ENCODE measurements at places on chromosomes 13 and 19.

DNA sequence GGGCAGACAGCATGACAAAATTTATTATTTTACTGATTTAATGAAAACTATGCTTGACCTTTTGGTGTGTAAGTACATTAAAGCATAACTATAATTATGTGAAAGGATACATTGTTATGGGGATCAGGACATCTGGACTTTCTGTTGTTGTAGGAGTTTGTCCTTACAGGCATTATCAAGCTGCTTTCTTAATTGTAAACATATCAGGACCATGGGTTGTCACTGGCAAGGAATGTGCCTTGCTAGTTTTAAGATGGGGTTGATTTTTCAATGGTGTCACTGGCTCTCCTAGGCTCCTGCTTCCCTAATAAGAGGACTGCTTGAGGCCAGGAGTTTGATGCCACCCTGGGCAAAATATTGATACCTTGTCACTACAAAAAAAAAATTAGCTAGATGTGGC is 32.6 kb downstream of the KBTBD6 start:
- no peak for DNase-seq

GRCh38 chr19:31352296-31352781 is 3.1 kb upstream of the TSHZ3 start:
- no peak for DNase-seq

GRCh38 chr13:30159446-30159839 is 147.9 kb downstream of the KATNAL1 start:
- DNase-seq: peak; percentile 36

DNA sequence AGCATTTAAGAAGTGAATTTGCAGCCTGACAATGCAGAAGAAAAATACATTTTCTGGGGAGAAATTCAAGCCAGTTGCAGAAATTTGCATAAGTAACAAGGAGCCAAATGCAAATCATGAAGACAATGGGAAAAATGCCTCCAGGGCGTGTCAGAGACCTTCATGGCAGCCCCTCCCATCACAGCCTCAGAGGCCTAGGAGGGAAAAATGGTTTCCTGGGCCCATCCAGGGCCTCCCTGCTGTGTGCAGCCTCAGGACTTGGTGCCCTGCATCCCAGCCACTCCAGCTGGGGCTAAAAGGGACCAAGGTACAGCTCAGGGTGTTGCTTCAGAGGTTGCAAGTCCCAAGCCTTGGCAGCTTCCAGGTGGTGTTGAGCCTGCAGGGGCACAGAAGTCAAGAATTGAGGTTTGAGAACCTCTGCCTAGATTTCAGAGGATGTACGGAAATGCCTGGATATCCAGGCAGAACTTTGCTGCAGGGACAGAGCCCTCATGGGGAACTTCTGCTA is 16.7 kb upstream of the ITM2B start:
- DNase-seq: no peak

- DNase-seq: no peak
These were observed 63.4 kb downstream of the MLLT1 start for GRCh38 chr19:6216236-6216995.

GRCh38 chr13:113404723-113405471 is 41.0 kb upstream of the GRTP1 start:
- no peak for DNase-seq

DNA sequence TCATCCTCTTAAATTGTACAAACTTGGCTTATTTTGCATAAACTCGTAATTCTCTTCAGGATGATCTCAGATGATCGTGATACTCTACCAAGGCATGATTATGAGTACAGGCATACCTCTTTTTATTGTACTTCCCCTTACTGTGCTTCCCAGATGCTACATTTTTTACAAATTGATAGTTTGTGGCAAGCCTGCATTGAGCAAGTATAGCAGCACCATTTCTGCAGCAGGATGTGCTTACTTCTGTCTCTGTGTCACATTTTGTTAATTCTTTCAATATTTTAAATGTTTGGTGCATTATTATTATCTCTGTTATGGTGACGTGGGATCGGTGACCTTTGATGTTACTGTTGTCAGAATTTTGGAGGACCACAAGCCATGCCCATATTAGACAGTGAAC is 752.3 kb downstream of the PCDH9 start:
- DNase-seq: no peak

- no peak for DNase-seq
These were observed 33.9 kb upstream of the KLF2 start for GRCh38 chr19:16290692-16291091.

GRCh38 chr13:77042566-77043177 is 15.7 kb upstream of the FBXL3 start:
- DNase-seq: no peak

- DNase-seq: no peak
These were observed 347 bp upstream of the CLDN10 start for GRCh38 chr13:95552208-95552538.

DNA sequence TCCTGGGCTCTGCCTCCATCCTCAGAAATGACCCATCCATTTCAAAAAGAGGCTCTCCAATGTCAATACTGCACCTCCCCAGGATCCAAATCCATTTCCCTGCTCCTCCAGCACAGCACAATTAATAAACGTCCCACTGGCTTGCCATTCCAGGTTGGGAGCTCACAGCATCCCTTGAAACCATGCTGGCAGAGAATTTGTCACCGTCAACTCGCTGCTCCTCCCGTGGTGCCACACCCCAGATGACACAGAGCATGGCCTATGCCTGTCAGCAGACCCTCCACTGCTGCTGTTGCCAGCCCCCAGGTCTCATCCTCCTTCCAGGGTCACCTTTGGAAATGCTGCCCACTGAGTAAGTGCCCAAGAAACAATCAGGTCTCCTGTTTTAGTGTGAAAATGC is 53.0 kb upstream of the UQCRFS1 start:
- DNase-seq: no peak

GRCh38 chr19:43934055-43934984 is 762 bp downstream of the ZNF45 start:
- DNase-seq: no peak

- no peak for DNase-seq
These were observed 800 bp downstream of the ELL start for GRCh38 chr19:18520848-18521691.

DNA sequence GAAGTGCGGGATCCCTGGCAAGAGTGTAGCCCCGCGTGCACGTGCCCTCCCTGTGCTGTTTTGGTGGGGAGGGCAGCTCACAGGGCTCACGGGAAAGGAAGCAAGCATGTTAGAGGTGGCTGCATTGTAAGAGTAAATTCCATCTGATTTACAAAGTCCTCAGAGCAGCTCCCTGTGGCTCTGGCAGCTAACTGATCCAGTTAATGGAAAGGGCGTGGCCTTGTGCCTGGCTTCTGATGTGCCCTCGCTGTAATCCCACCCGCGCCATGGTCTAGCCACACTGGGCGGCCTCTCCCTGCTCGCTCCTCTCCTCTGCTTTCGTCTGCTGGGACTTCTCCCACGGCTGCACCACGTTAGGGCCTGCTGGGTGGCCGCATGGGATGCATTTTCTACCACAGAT is 258.5 kb downstream of the FGF9 start:
- DNase-seq: no peak

- peak; percentile 33 for DNase-seq
These were observed 1.8 kb downstream of the GADD45B start for GRCh38 chr19:2477732-2478191.

DNA sequence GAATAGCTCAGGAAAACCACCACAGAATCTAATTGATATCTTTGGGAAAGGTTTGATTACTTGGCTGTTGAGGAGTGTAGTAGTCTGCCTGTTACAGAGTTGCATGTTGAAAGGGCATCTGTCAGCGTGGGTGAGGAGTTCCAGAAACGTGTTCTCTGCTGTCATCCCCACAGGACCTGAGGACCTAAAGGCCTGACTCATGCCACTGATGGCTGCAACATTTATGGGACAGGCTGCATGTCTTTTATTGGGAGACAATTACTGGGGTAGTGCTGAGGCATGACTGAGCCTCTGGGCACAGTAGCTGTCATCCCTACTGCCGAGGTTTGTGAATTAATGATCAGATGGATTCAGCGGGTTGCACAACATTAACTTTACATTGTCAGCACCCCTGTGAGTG is 525.9 kb downstream of the GPC6 start:
- DNase-seq: no peak

All from activated CD4-positive, alpha-beta T cell treated with anti-CD3 and anti-CD28 coated beads for 4 hours (primary cell).